ENCODE measurements at places on chromosomes 13 and 19.

DNA sequence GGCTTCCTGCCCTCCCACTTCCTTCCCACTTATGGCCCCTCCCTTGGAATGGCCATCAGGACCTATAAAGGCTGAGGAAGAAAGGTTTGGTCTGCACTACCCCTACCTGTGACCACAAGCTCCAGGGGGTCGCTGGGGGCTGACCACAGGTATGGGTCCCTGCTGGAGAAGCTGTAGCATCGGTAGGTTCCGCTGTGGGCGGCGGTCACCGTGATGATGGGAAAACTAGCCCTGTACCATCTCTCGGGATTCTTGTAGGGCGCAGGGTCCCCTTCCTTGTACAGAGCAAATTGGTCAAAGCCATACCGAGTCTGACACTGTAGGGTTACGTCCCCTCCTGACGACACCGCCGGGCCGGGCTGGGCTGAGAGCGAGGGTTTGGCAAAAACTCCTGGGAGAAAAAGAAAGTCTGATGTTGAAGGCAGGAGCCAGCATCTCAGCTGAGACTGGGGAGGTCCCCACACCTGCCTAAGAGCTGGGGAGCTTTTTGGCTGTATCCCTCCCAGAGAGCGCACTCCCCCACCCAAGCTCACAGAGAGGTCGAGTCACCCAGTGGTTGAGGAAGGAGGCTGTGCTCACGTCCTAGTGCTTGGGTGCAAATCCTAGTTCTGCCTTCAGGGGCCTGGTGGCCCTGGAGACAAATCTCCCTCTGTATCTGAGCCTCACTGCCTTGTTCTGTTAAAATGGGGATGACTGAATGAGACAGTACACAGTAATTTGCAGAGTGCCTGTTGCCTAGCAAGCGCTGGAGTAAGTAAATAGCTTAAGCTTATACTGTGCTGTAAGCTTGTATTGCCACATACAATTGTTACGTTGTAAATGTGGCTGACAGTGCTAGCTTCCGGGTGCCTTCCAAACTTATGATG, 10.4 kb downstream of the GP6 start:
- DNase-seq: no peak

GRCh38 chr19:10112895-10113591, 1.6 kb downstream of the P2RY11 start:
- DNase-seq: no peak

DNA sequence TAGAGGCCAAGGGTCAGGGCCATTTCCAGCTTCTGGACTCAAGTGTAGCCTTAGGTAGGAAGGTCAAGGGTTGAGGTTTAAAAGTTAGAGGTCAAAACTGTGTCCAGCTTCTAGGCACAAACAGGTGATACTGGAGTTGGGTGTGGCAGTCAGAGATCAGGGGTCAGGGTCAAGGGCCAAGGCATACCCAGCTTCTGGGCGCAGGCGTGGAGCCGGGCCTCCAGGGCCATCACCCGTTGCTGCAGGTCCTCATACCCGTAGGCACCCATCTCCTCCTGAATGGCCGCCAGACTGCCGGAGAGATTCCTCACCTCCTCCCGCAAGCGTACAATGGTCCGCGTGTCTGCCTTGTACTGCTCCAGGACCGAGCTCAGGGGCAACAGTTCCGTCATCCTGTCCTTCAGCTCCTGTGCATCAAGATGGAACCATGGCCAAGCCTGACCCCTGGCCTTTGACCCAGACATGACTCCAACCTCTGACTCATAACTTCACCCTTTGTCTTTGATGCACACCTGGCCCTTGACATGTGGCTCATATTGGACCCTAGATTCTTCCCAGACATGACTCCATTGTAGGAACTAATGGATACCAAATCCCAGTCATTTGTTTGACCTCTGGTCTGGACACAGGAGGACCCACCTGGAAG, 22.1 kb downstream of the PIN1 start:
- no peak for DNase-seq

GRCh38 chr19:40358773-40359172, 10.3 kb downstream of the PLD3 start:
- DNase-seq: no peak

DNA sequence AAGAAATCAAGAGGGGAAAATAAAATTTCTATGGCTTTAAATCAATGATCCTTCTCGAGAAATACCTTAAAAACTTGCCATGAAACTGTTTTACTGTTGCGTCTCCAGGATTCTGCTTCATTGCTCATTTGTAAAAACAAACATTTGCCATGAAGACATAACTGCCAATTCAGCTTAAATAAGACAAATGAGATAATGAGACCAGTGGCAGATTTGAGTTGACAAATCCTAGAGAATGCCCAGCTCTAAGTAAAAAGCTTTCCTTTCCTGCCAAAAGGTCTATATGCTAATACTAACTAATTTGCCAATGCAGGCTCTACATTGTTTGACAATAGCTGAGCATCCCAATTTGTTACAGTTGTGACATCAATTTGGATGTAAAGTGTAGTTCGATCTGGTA, 400.5 kb upstream of the PCDH9 start:
- DNase-seq: no peak

GRCh38 chr19:10206226-10206885, 11.6 kb upstream of the DNMT1 start:
- no peak for DNase-seq

- DNase-seq: no peak
These were observed 54.4 kb upstream of the MEDAG start for GRCh38 chr13:30851697-30852096.

- DNase-seq: no peak
These were observed 807.7 kb upstream of the GPC6 start for GRCh38 chr13:92418818-92419412.

GRCh38 chr13:49466292-49466838, 22.3 kb downstream of the SETDB2 start:
- no peak for DNase-seq

DNA sequence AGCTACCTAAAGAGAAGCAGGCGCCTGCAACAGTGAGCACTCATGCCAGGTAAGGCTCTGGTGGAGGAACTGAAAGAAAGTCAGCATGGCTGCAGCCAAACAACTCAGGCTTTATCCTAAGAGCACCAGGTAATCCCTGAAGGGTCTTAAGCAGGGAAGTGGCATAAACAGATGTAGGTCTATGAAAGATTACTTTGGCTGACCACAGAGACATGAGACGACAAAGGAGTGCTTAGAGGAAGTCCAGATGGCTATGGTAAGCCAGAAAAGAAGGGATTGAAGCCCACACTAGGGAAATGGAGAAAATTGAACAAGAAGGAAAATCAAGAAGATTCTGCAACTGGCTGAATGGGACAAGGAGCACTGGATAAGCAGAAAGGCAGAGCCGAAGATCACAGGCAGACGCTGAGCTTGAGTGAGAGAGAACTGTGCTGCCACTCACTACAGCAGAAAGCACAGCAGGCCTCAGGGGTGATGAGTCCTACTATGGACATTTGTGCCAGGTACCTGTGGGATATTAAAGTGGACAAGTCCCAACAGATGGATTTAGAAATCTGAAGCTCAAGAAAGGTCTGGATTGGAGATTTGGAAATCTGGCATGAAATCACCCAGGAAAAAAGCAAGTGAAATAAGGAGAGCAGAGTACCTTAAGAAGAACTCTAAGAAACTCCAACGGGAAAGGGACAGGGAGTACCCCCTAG, 4.2 kb downstream of the RCBTB1 start:
- DNase-seq: no peak

DNA sequence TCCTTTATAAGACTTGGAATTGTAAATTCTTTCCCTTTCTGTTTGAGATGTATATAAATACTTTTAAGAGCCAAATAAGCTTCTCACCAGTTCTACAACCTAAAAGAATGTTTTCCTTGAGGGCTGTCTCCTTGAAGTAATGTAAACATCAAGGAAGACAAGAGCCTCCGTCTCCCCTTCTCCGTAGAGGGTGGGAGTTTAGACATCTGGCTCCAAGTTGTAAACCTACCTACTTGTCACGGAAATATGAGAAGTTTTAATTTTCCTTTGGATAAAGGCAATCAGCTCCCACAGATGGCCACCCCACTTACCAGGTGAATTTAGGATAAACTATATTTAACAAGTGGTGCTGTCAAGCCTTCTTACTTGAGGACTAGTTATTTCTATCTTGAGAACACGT, 237.9 kb downstream of the NALCN start:
- DNase-seq: no peak

DNA sequence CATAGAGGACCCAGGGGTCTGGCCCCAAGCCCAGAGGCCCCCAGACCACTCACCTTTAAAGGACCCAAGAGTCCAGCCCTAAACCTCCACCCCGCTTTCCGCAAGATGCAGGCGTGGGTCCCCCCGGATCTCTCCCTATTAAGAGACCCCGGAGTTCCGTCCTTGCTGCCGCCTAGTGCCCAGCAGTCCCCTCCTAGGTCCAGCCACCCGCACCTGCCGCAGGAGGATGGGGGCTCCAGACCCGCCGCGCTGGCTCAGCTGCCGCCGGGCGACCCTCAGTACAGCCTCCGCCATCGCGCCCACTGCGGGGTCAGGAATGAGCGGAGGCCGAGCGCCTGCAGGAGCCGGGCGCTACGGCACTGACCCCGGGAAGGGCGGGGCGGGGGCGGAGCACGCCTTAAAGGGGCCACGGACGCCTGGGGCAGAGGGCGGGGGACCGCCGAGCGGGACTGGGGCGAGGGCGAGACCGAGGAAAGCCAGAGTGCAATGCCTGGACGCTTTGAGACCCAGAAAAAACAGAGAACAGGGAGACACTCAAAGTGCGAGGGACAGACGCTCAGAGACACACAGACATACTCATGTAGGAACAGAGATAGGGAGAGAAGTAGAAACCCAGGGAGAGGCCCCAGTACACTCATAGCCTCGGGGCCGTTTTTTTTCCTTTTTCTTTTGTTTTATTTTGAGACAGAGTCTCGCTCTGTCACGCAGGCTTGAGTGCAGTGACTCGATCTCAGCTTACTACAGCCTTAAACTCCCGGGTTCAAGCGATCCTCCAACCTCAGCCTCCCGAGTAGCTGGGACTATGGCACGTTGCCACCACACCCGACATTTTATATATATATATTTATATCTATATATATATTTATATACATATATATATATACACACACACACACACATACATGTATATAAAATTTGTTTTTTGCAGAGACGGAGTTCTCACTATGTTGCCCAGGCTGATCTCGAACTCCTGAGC, at the start of gene ETHE1:
Gene ETHE1, minus strand, starts transcription at position 318 of the 976 bp plus-strand sequence. Its CDS starts 24 bp downstream, at position 294.
- DNase-seq: peak; percentile 59

GRCh38 chr13:113607889-113608635, 23.5 kb downstream of the TFDP1 start:
- no peak for DNase-seq

- no peak for DNase-seq
These were observed 18.8 kb downstream of the MTRF1 start for GRCh38 chr13:41244556-41244955.

GRCh38 chr13:23678795-23679194, 108.6 kb downstream of the TNFRSF19 start:
- DNase-seq: no peak

DNA sequence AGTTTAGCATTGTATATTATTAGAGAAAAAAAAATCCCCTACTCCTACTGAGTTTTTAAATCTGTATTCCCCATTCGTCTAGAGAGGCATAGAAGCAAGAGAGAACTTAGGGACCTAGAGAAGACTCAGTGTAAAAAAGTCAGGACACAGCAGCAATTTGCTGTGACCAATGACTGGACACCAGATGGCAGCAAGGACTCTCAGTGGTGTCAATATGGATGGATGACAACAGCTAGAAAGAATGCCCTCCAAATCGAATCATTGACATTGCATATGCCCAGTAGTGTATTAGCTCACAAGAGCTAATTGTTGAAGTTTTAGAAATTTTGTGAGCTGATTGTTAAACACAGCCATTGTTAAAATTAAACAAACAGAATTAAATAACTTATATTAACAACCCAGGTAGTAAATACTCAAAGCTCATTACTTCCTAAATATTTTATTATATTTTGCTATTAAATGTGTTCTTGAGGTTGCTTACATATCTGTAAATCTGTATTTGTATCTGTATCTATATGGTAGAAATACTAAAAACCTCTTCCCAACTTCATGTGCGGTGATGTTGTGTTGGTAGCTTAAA, 43.9 kb downstream of the SIAH3 start:
- DNase-seq: no peak

GRCh38 chr19:12202250-12202649, 39.4 kb downstream of the ZNF136 start:
- DNase-seq: peak; percentile 43

DNA sequence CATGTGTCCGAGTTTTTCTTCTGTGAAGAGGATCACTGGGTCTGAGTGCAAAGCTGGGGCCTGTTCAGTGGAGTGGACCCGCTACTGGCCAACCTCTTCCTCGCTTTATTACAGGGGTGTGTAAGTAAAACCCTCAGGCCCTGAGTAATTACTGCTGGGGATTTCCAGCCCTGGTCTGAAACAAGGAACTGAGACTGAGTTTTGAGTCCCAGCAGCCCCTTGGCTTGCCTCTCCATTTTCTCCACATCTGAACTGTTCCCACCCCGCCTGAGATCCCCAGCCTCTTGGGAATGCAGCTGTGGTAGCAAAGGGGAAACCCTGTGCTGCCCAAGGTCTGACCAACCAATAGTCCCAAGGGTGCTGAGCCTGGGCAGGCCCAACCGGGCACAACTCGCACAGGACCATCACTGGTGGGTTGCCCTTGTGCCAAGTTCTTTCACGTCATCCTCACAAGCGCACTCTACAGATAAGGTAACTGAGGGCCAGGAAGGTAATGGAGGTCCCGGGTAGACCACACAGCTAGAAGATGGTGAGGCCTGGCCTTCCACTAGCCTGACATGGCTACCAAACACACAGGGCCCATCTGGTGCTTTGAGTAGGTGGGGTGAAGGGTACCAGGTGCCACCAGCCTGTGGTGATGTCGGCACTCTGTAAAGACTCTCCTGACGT, 13.7 kb upstream of the SLC35E1 start:
- DNase-seq: no peak

DNA sequence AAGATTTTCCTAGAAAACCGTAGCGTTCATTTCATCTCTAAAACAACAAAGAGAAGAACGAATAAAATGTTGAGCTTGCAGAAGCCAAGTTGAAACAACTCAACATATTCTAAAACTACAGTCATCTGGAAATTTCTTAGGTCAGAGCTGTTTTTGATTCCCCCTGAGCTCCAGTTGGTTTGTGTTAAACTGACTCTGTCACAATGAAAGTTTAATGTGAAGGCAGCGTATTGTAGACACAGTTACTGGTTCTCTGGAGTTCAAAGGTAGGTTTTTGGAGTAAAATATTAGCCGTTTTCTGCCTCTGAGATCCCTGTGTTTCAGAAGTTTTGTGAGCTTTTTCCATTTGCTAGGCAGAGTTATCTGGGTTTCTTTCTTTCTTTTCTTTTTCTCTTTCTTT, 2.2 kb downstream of the ARHGEF7 start:
- no peak for DNase-seq

Measured in activated CD8-positive, alpha-beta memory T cell treated with anti-CD3 and anti-CD28 coated beads for 1 hour (primary cell).